ENCODE measurements at places on chromosomes 13 and 19. TPM values are rescaled to one million over a fixed set of nuclear protein-coding genes. Genes with fewer than 3 reads are reported as not detected.

MCF2L gene
- 34.4 TPM for total RNA-seq

VSTM2B gene
- total RNA-seq = not detected

C1QTNF9 gene
- total RNA-seq = not detected

PIK3R2 gene
- total RNA-seq = 48.4 TPM

MISP gene
- total RNA-seq = 2.9 TPM

ZNF599 gene
- total RNA-seq = 11.5 TPM

CPAMD8 gene
- not detected for total RNA-seq

NOTCH3 gene
- 159 TPM for total RNA-seq

CRLF1 gene
- 0.11 TPM for total RNA-seq

GJA3 gene
- 0.59 TPM for total RNA-seq

ZNF527 gene
- 15.7 TPM for total RNA-seq

ZNF491 gene
- 2.3 TPM for total RNA-seq

CGB1 gene
- not detected for total RNA-seq

ERICH6B gene
- not detected for total RNA-seq

PSG1 gene
- total RNA-seq = 16.3 TPM

TNNT1 gene
- 4,610 TPM for total RNA-seq

PTGIR gene
- total RNA-seq = not detected

ZSCAN5A gene
- 33.1 TPM for total RNA-seq

LIM2 gene
- not detected for total RNA-seq

OR7D2 gene
- total RNA-seq = 0.21 TPM

ZBTB7A gene
- 37.1 TPM for total RNA-seq

KLK3 gene
- total RNA-seq = not detected

ZNF223 gene
- total RNA-seq = 5.8 TPM

COG3 gene
- total RNA-seq = 23.6 TPM

VAV1 gene
- not detected for total RNA-seq

HRC gene
- 375 TPM for total RNA-seq

ALDH16A1 gene
- total RNA-seq = 17.3 TPM

PNMA8A gene
- 89.0 TPM for total RNA-seq

ZNF653 gene
- total RNA-seq = 5.9 TPM

KLK7 gene
- total RNA-seq = not detected

RETN gene
- total RNA-seq = not detected

ZNF99 gene
- not detected for total RNA-seq

RDH13 gene
- total RNA-seq = 9.4 TPM

RAB20 gene
- 0.47 TPM for total RNA-seq

TGFBR3L gene
- total RNA-seq = 0.21 TPM

PPM1N gene
- 0.64 TPM for total RNA-seq

GPATCH1 gene
- 6.2 TPM for total RNA-seq

FCAR gene
- total RNA-seq = not detected

CGB3 gene
- total RNA-seq = not detected

DLL3 gene
- total RNA-seq = 0.42 TPM

CADM4 gene
- 1.6 TPM for total RNA-seq

ZNF329 gene
- total RNA-seq = 11.2 TPM

F10 gene
- total RNA-seq = 1.3 TPM

ACP5 gene
- total RNA-seq = 0.52 TPM

FLT1 gene
- not detected for total RNA-seq

PSG4 gene
- total RNA-seq = not detected

RASIP1 gene
- 0.05 TPM for total RNA-seq

DIRAS1 gene
- 4.2 TPM for total RNA-seq

THSD8 gene
- not detected for total RNA-seq

SDHAF1 gene
- total RNA-seq = 48.0 TPM

Data from myocyte (in vitro differentiated cells).